ENCODE measurements at places on chromosomes 4 and X. TPM values are rescaled to one million over a fixed set of nuclear protein-coding genes. Genes with fewer than 3 reads are reported as not detected.

The LGI2 gene
- under 0.01 TPM for total RNA-seq

The RIPPLY1 gene
- total RNA-seq = not detected

The HSFX4 gene
- not detected for total RNA-seq

The SOD3 gene
- 42.3 TPM for total RNA-seq

The BCAP31 gene
- total RNA-seq = 115 TPM

The FLNA gene
- total RNA-seq = 1,846 TPM

The PABPC1L2B gene
- total RNA-seq = not detected

The CTSO gene
- 26.8 TPM for total RNA-seq
